ENCODE measurements at places on chromosomes 3 and 15.

DNA sequence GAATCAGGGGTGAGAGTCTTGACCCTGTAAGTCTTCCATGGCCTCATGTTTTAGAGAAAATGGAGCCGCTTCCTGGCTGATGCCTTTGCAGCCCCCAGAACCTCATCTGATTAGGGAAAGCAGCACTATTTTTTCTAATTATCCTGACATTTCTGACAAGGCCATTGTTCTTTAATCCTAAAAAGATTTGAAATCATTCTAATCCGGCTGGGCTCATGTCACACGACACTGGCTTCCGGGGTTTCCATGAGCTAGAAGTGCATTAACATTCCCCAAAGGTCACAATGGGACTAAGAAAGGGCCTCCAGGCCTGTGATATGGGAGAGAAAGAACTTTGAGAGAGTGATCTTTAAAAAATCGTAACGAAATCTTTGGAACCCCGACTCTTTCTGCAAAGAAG lies 33.1 kb downstream of the RBP2 start:
- DNase-seq, result no peak

GRCh38 chr3:174387736-174388135 lies 471.4 kb upstream of the NAALADL2 start:
- DNase-seq, result no peak

- no peak for DNase-seq
These were observed 36.0 kb upstream of the HDGFL3 start for GRCh38 chr15:83243634-83244033.

DNA sequence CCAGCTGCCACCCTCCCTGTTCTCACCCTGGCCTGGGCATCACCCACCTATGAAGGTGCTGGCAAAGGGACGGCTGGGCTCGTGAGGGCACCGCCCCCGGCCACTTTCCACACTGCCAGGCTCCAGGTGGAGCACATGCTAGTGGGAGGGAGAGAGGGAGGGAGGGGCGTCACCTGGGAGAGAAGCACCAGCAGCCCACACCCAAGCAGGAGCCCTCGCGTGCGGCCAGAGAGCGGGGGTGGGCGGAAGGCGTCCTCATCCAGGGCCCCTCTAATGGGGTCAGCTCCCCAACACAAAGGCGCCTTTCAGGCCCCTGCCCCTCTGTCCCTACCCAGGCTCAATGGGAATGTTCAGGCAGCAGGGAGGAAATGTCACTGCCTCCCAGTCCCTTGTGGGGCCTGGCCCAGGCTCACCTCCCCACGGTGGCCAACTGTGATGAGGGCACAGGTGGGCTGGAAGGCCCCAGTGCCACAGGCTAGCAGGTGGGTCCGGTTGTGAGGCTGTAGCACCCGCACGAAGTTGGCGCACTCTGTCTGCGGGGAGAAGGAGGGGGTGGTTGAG lies 3.1 kb downstream of the SEMA3G start:
- DNase-seq, result no peak

DNA sequence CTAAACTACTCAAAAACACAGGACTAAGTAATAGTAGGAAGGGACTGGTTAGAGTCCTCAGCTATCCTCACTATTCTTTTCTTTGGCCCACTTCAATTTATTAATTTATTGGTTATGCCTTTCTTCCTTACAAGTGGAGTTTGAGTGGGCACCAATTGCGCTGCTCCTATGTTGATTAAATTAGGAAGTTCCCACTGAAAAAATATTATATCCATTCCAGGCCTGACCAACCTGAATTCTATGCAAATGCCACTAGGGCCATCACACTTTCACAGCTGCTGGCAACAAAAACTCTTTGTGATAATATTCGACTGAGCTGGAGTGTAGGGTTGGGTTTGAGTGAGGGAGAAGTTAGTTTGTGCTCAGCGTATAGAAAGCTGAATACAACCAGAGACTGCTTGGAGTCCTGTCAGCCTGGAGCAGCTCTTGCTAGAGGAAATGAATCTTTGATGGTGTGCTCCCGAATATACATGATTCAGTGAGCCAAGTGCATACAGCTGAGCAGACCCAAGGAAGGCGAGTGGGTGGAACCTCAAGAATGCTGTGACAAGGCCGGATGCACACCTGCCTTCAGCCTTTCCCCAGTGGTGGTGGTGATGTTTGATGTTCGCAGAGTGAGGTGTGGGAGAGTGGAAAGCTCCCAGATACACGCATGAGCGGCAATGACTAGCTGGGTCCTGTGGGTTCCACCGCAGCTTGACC lies 1.5 kb downstream of the ARHGEF3 start:
- DNase-seq, result peak; percentile 65

- no peak for DNase-seq
These were observed 387.9 kb downstream of the ZIC1 start for GRCh38 chr3:147797095-147797494.

DNA sequence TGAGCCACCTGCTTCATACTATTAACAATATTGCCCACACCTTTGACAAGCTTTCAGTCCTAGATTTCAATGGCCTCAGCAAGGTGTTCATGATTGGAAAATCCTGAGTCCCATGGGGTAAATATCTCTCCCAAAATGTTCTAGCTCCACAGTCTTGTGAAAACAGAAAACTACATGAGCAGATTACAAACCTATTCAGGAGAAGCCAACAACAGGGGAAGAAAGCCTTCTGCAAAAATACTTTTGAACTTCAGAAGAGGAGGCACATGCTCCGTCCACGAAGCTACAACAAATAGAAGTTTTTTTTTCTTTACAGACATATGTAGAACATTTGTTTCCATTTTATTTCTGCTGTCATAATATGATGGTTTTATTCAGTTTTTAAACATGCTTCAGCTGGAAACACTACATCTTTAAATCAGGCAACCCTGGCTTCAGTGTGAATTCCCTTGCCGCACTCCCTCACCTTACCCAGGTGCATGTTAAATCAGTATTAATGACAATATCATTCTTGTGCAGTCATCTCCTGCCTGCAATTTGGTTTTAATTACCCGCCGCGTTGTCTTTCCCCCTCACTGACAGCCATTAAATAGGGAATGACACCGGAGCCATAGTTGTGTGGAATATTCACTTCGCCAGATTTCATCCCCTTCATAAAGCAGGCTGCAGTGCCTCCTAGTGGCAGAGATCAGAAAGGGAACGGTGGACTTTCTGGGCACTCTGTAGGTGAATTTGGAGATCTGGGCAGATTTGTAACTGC lies 725.5 kb upstream of the ARRDC4 start:
- no peak for DNase-seq

- no peak for DNase-seq
These were observed 116.8 kb downstream of the EPHB1 start for GRCh38 chr3:134911586-134912548.

GRCh38 chr15:58306591-58307312 lies 125.0 kb upstream of the LIPC start:
- DNase-seq, result no peak

- DNase-seq, result no peak
These were observed 27.4 kb upstream of the PLSCR2 start for GRCh38 chr3:146496726-146497125.

DNA sequence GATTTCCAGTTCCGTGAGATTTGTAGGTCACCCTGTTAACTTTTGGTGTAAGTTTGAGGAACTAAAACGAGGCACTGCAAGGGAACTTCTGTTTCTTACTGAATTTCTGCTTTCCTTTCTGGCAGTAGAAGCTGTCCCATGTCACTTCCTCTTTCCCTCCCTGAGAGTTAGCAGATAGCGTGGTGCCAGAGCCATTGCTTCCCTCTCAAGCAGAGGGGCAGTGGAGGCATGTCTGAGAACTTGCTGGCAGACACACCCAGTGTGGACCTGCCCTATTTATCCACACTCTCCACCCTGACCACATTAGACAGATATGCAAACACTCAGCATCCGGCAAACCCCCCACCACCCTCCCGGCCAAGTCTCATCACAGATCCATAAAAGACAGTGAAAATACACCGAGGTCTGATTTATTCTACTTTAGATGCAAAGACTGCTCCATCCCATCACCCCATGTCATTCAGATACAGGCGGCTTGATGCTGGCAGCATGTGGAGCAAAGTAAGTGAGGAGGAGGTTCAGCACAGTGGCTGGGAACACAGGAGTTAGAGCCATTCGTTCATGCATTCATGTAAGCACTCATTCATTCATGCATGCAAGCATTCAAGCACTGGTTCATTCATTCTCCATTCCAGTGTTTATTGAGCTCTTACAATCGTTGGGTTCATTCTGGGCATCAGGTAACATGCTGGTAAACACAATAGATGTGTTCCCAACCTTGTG lies 324.7 kb downstream of the SHQ1 start:
- no peak for DNase-seq

DNA sequence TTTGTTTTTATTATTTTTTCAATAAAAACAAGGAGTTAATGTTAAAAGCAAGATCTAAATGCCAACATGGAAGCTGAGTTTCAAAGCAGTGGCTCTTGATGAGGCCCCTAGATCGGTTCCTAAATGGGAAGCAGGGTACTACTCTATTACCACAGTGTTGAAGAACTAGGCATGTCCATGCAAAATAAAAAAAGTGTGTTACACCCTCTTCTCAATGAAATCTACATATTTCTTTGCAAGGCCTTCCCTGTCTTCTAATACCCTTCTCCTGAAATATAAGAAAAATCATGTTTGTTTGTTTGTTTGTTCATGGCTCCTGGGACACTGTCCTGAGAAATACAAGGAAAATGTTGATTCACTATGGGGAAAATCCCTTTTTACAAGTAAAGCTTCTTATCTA lies 12.2 kb upstream of the SLC25A36 start:
- no peak for DNase-seq

GRCh38 chr3:81302045-81302444 lies 459.4 kb downstream of the GBE1 start:
- DNase-seq, result no peak

DNA sequence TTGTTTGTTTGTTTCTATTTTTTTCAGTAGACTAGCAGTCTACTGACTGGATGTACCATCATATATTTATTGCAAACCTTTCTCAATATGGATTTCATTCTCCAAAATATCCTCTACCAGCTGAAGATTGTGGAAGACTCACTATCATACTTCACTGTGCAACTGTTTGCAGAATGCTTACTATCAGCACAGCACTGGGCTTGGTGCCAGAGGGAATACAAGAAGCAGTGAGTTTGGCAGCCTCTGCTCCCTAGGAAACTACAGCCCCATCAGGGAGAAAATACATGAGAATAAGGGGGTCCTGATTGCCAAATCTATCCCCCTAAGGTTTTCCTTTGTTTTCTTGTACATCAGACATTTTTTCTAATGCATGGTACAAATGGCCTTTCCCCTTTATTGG lies 27.5 kb downstream of the AQP9 start:
- DNase-seq, result no peak

- DNase-seq, result no peak
These were observed 52.2 kb downstream of the MOBP start for GRCh38 chr3:39519554-39520288.

- no peak for DNase-seq
These were observed 5.7 kb downstream of the GRM2 start for GRCh38 chr3:51712511-51712931.

GRCh38 chr15:47405365-47406162 lies 311.7 kb upstream of the SEMA6D start:
- DNase-seq, result no peak

DNA sequence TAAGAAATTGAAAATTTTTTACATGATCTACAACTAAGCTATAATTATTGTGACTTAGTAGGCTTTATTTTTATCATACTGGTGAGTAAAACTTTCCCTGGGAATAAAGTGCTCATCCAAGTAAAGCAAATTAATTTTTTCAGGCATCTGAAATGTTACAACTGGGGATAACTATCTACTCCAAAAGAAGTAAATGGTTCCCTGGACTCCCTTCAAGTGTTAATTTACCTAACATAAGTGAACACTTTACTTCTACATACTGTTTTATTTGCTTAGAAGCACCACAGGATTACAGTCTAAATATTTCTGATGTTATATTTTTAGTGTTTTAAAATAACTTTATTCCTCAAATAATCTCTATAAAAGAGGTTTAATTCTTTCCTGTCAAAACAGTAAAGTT lies 57.8 kb downstream of the IFT57 start:
- no peak for DNase-seq

DNA sequence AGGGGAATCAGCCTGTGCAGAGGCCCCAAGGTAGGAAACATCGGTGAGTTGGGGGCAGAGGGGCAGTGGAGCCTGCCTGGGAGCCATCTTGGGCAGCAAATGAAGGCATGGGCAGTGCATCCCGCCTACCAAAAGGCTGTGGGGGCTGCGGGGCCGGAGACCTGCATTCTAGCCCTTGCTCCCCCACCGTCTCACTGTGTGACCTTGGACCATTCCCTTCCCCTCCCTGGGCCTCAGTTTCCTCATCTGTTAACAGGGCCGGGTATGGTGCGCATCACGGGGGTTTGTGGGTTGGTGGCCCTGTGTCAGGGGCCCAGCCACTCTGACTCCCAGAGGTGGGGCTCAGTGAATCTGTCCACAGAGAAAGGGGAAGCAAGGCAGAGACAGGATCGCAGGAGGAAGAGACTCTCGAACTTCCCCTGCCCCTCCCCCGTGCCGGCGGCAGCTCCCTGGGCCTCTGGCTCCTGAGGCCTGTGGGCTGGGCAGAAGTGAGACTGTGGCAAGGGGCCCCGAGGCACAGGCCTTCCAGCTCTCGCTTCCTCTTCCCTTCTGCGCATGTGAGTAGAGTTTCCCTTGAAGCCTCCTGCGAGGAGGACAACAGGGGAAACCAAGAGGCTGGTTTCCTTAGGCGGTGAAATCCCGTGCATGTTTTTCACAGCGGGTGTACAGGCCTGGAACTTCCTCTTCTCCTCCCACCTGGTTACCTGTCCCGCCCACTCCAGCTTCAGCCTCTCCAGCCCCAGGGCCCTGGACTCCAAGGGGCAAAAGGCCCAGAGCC lies 42.9 kb downstream of the IDH2 start:
- DNase-seq, result no peak

GRCh38 chr3:9169326-9169725 lies 80.1 kb downstream of the SRGAP3 start:
- no peak for DNase-seq

- DNase-seq, result no peak
These were observed 50.7 kb upstream of the SKOR1 start for GRCh38 chr15:67774626-67775025.

GRCh38 chr3:37129871-37130270 lies 44.5 kb downstream of the LRRFIP2 start:
- DNase-seq, result no peak

GRCh38 chr3:127784865-127785710 lies 37.2 kb downstream of the MGLL start:
- no peak for DNase-seq

DNA sequence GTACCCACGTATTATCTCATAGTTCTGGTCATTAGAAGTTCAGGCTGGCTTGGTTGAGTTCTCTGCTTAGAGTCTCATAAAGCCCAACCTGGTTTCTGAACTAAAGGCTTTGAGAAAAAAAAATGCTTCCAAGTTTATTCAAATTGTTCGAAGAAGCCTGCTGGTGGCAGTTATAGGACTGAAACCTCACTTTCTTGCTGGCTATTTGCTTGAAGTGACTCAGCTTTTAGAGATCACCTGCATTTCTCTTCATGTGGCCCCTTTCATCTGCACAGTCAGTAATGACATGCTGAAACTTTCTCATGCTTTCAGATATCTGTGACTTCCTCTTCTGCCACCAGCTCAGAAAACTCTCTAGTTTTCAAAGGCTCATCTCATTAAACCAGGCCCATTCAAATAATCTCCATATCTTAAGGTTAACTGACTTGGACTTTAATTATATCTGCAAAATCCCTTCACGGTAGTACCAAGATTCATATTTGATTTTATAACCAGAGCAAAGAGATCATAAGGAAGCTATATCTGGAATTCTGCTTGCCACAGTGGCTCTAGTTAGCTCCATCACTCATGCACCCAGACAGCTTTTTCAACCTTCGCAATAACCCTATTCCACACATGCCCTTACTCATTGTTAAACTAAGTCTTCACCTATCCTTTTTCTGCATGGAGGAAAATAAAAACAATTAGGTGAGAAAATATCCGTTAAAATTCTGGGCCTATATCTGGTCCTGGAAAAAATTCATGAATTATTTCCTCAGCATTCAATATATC lies 433.8 kb upstream of the CBLB start:
- no peak for DNase-seq
